G401 (cell line): ENCODE measurements at places on chromosomes 3 and 15.
A peak's percentile ranks its signal among the peaks of the same experiment; 100 is the strongest.

DNA sequence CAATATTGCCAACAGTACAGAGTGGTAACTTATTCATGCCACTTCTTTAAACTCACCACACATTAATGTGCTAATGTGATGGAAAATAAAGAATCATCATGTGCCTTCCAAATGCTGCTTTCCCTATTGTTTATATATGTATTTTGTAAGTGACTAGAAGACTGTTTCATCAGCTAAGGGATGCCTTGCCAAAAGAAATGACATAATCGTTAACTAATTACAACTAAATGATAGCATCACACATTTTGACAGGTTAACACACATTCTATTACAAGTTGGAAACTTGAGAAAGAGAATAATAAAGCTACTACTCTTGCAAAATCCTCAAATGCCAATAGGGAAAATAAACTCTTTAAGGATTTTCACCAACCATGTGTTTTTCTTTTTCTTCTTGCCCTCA is 329.9 kb upstream of the AGTR1 start:
- no peak for DNase-seq

GRCh38 chr3:127911421-127911931 is 3.6 kb upstream of the KBTBD12 start:
- no peak for DNase-seq

GRCh38 chr15:85327820-85328219 is 52.6 kb upstream of the AKAP13 start:
- DNase-seq: no peak

DNA sequence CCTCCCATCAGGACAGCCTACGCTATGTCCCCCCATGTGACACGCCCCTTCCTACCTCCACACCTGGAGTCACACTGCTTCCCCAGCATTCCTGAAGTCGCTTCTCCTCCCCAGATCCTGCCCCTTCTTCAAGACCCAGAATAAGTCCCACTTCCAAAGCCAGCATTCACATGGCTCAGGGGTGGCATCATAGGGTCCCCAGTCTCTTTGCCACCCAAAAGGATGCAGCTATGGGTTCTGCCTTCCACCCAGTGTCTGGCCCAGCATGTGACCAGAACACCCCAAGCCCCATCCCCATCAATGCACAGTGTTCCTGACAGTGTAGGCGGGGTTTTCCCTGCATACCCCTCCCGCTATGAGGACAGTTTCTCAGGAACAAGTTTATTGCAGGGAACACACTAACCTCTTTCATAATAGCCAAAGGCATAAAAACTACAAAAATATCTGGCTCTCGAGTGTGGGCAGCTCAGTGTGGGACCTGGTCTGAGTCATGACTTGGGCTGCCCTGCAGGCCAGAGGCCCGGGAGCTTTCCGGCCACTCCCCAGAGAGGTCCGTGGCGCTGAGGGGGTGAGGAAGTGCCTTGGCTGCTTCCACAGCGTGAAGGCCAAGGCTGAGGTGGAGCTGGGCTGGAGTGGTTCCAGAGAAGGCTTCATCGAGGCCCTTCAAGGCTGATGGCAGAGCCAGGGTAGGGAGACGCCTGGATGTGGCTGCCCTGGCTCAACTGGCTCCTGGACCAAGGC is 5.8 kb downstream of the ISLR start:
- DNase-seq: no peak

DNA sequence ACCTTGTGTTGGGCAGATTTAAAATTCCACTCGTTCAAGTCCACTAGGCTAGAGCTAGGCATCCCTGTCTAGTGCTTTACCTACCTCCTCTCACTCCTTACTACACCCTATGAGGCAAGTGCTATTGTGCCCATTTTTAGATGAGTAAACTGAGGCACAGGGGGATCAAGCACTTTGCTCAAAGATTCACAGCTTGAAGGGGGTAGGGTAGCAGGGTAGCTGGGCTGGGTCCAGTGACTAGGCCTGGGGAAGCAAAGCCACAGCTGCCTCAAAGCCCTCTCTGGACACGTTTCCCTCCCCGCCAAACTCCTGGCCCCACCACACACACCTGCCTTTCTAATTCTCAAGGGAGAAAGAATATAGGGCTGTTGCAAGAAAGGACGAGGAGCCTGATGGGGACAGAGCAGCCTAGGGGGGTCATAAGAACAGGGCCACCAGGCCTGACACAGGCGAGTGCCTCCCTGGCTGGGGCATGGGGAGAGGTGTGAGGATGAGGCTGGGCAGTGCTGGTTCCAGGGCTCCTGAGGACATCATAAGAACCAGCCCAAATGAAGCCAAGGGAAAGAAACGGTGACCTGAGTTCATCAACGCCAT is 34.8 kb upstream of the SFMBT1 start:
- no peak for DNase-seq

- no peak for DNase-seq
Observed at GRCh38 chr3:189171707-189172106, at the start of gene TPRG1. Gene TPRG1 (plus strand): TSS chr3:189171971. CDS start chr3:189207385, 35,414 bp downstream.

GRCh38 chr3:107524326-107524840 is 1.6 kb downstream of the BBX start:
- DNase-seq: peak; percentile 57

- DNase-seq: no peak
Observed at GRCh38 chr15:95558916-95559315, 771.6 kb upstream of the NR2F2 start.

- DNase-seq: no peak
Observed at GRCh38 chr3:105065895-105066839, 300.5 kb upstream of the ALCAM start.

GRCh38 chr15:85089929-85090597 is 108.4 kb downstream of the PDE8A start:
- DNase-seq: no peak

- no peak for DNase-seq
Observed at GRCh38 chr15:78194568-78194925, 39.8 kb downstream of the ACSBG1 start.

DNA sequence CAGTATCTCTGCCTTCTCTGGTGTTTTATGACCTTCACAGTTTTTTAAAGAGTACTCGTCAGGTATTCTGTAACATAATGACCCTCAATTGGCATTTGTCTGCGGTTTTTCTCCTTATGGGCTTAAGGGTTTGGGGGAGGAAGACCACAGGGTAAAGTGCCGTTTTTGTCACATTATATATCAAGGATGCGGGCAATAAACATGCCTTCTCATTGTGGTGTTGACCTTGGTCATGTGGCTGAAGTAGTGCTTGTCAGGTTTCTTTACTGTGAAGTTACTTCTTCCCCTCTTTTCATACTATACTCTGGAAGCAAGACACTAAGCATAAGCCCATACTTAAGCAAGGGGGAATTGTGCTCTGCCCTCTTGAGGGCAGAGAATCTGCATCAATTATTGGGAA is 16.6 kb downstream of the CAPN3 start:
- no peak for DNase-seq

DNA sequence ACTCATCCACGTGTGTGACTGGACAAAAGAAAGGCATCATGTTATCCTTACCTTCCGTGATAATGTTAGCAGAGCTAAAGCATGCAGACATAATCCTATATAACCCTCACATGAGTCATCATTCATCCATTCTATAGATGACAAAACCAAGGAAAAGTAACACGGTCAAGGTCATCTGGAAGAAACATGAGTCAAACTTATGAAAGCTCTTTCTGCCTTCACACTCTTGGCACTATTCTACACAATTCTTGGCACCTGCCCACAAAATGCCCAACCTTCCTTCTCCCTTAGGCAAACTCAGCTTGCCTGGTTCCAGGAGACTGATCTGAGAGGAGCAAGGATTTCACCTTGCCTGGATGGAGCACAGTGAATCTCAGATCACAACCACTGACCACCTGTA is 66.9 kb downstream of the PRICKLE2 start:
- no peak for DNase-seq

DNA sequence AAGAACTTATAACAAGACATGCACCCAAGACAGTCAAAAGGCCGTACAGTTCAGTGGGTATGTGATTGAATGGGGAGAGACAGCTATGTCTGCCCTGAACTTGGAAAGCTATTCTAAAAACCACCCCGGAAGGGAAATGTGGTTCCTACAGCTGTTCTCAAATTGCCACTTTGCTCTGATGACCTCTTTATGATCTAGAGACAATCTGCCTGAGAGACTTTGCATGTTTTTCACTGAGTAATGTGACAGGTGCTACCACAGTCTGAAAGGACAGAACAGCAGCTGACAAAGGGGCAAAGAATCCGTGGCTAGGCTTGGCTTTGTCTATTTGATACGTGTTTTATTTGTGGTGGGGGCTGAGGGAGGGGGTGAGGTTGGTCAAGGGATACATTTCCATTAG is 148.3 kb upstream of the NPHP3 start:
- no peak for DNase-seq

DNA sequence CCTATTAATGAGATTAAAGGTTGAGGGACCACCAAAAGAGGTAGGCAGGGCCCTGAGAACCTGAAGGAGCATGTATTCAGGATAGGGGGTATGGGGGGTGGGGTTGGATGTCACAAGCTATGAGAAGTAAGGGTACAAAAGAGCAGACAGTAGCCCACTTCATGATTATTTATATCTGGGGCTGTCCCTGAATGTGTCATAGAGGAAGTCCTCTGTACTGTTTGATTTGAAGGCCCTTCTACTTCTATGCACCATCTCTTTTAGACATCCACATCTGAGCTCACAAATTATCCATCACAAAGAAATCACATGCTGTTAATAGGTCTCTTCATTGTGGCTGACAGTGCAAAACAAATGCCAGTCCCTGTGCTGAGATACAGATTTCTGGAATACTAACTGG is 68.6 kb downstream of the FHIT start:
- DNase-seq: no peak
